ENCODE measurements at places on chromosomes 13 and 19.
A peak's percentile ranks its signal among the peaks of the same experiment; 100 is the strongest.

DNA sequence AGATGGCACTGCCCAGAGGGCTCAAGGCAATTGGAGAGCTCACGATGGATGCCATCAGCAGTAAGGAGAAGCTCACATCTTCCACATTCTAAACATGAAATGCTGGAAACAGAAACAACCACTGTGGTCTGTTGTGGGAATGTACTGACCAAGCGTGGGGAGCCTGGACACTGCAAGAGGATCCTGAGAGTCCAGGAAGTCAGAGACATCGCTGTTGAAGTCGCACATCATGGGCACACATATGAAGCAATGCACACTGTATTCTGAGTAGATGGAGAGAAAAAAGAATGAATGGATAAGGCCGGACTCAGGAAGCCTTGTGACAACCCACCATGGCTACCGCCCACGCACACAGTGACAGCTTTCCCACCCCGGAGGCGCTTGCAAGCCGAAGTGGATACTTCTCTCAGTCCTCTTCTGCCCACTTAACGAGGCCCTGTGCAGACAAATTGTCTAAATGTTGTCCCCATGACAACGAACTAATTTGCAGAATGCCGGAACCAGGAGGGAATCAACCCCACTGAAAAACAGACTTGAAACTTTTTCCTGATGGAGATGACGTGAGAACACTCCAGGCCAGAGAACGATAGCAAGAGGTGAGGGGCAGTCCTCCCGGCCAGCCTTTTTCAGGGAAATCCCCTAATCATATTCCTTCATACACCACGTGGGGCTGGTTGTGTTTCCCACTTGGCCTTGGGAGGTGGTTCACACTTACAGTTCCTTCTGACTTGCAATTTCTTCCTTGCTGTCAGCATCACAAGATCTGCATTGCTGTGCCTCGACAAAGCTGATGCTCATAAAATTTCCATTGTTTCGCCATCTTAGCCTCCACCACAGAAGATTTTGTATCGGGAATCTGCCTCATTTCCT, 109.6 kb upstream of the SERP2 start:
- peak; percentile 99 for DNase-seq

DNA sequence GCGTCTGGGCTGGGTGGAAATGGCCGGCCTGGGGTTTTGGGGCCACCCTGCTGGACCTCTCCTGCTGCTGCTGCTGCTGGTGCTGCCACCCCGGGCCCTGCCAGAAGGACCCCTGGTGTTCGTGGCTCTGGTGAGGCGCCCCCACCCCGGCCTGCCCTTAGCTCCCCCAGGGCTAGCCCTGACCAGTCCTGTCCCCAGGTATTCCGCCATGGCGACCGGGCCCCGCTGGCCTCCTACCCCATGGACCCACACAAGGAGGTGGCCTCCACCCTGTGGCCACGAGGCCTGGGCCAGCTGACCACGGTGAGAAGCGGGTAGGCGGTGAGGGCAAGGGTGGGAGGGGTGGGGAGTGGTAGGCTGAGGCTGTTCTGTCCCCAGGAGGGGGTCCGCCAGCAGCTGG, at the start of gene ACP4:
TSS of gene ACP4 (plus strand) at position 20 of the 400 bp plus-strand sequence. CDS start at position 20, 0 bp downstream.
- no peak for DNase-seq

- DNase-seq: no peak
Measured at GRCh38 chr13:100300243-100300642, 211.3 kb downstream of the PCCA start.

- DNase-seq: no peak
Measured at GRCh38 chr19:49549045-49549444, 21.2 kb downstream of the RCN3 start.

- no peak for DNase-seq
Measured at GRCh38 chr13:33206425-33206824, 79.1 kb downstream of the STARD13 start.

- no peak for DNase-seq
Measured at GRCh38 chr13:85074543-85075313, 724.5 kb downstream of the SLITRK6 start.
